ENCODE measurements at places on chromosomes 6 and 20.
A peak's percentile ranks its signal among the peaks of the same experiment; 100 is the strongest.

- no peak for DNase-seq
These were observed 301.9 kb downstream of the TFAP2A start for GRCh38 chr6:10112871-10113549.

DNA sequence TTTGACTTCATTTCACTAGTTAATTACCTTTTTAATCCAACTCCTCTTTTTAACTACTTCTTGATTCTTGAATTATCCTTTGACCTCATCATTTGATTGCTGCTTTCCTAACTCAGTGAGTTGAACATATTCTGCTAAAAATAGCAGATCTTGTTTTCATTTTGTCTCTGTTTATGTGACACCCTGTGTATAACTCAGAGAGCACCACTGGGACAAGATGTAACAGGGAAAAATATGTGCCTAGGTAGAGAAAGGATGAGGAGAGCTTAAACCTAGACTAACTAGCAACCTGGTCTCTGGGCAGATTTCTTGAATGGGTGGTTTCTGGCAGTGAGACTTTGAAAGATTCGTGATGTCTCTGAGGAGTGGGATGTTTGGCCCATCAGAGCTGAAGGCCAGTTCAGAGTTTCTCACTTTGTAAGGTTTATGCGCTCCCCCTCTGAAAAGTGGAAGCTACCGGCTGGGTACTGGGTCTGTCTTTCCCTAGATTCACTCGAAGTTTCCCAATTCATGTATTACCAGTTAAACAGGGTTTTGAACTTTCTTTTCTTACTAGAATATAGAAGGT is 61.8 kb downstream of the TPD52L1 start:
- DNase-seq = no peak

GRCh38 chr6:99426451-99426757 is 1.3 kb upstream of the PNISR start:
- DNase-seq = no peak

- DNase-seq = no peak
These were observed 15.4 kb downstream of the RWDD1 start for GRCh38 chr6:116586738-116587137.

- DNase-seq = no peak
These were observed 253.8 kb upstream of the CDYL start for GRCh38 chr6:4522453-4522852.

DNA sequence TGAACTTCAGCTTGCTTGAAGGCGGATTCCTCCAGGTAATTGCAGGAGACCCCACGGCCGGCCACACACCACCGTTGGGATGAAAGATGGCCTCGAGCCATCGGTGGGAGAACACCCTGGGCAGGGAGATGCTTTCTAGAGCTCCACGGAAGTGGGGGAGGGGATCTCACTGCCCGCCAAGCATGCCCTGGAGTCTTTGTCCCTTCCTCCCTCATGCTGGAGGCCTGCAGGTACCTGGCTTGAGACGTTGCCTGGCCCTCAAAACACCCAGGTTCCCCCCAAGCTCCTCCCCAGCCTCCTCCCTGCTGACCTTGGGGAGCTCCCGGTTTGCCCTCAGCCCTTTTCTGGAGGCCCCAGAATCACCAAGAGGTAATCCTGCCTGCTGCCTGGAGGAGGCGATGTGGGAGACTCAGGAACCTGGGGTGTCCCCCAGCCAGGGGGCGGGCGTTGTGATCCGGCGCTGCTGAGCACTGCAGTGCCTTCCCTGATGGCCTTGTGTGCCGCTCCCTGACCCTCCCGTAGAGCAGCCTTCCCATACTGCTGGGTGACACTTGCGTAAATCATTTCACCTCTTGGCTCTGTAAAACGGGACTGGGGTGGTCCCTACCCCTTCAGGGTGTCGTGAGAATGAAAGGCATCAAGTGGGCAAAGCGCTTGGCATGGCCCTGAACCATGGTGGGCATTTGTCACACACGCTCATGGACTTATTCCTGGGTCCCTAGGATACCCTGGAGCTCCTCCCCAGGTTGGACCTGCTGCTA is 91.4 kb downstream of the CEBPB start:
- no peak for DNase-seq

- no peak for DNase-seq
These were observed 20.5 kb downstream of the BCAS4 start for GRCh38 chr20:50815162-50815989.

DNA sequence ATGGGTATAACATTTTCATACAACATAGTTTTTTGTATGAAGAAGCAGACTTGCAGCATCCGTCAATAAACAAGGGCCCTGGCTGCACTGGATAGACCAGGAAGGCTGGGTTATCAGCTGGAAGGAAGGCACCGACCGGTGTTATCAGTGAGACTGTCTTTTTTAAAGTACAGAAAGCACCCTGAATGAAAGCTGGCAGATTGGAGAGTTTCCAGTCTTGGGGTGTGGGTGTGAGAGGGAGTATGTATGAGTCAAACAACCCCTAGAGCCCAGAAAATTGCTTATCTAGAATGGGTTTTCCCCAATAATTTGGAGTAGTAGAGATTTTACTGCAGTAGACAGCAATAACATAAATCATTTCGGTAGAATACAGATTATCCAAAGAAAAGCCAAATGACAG is 42.4 kb downstream of the TXLNB start:
- no peak for DNase-seq

GRCh38 chr20:51980277-51980676 is 178.0 kb upstream of the SALL4 start:
- DNase-seq = no peak

- peak; percentile 67 for DNase-seq
These were observed 961 bp downstream of the RRBP1 start for GRCh38 chr20:17680836-17681725.

GRCh38 chr6:81814370-81815076 is 62.0 kb upstream of the TENT5A start:
- no peak for DNase-seq

DNA sequence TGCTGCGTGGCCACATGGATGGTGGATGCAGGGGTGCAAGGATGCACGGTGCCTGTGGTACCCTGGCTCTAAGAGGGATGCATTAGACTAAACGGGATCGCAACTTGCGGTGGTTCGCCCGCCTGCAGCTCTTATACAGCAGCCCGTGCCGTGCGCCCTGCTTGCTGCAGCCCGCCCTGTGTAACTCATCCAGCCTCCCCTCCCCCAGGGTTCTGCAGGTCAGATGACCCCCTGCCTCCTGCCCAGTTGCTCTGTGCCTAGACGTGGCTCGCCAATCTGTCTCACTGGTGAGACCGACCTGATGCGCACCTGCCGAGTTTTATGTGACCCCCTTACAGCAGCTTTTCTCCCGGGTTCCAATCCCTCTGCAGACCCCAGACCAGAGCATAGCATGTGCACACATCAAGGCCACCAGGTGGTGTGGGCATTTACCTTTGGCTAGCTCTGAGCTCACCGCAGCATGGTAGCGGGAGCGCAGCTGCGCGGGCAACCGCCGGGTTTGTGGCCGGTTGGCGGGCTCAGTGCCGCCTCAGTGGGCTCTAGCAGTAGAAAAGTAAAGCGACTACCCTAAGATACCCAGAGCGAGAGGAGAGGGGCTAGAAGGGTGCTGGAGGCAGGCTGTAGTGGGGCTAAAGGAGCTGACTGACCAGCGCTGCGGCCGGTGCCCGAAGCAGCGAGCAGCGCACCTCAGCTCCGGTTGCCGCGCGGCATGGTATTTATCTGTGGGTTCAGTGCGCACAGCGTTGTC is 693 bp upstream of the GNAS-AS1 start:
- no peak for DNase-seq

DNA sequence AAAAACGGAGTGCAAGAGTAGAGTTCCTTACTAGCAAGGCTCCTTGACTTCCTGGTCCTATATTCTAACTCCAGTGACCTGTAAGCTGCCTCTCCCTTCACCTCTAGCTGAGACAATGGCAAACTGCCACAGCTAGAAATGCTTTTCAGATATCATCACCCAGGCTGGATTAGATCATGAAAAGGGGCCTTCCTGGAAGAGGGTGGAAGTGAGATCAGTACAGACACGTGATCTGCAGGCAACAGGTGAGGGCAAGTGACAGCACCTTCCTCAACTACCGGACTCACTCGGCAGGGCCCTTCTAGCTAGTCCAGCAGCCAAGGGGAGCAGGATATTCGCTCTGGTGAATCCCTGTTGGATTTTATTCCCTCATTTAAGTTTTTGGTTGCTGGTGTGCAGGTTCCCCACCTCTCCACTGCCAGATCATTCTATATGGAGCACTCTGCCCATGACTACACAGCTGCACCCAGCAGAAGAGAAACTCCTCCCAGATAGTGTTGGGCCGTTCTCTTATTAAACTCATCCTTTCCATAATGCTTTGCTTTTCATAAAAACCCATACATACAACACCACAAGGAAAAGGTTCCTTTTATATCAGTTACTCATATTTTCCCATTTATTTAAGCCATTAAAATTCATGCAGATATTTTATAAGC is 26.4 kb upstream of the FAM83C start:
- DNase-seq = no peak

DNA sequence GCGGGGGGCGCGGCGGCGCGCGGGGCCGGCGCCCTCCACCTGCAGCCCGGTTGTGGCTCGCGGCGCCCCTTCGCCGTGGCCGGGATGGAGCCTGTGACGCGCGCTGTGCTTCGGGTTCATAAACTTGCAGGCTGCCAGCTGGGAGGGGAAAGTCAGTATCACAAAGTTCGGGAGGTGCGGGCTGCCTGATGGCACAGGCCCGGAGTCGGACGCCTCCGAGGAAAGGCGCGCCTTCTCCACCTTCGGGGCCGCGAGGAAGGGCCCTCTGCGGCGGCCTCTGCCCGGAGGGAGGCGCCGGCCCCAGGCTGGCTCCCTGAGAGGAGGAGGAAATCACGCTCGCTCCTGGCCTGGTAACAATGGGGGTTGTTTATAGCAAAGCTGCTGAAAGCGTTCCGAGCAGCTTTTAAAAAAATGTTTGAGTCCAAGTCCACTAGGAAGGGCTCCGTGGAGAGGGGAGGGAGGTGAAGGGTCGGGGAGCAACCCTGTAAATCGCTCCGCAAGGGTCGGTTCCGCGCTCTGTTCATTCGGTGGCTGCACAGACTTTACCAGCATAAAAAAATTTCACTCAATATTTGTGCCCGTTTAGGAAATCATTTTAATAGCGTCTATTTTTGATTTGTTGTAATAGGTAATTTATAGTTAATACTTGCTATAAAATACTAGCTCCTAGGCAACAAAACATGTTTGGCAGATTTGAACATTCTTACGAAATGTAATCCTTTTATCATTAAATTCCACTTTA is 1.0 kb downstream of the AFDN start:
- no peak for DNase-seq

DNA sequence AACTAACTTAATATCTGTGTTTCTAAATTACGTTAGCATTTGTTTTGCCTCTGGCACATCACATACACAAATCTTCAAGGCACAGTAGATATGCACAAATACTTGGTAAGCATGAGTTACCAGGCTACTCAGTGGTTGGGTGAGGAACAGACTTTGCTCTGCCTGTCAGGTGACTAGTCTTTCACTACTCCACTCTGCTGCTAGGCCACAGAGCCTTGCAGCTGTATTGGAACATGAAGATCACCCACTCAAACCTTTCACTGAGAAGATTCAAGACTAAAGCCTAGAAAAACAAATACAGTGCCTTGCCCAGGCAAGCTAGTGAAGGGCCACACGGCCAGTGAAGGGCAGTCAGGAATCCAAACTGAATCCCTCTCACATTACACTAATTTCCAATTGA is 47.0 kb downstream of the DTNBP1 start:
- no peak for DNase-seq

GRCh38 chr20:35635652-35636051 is 20.0 kb downstream of the SPAG4 start:
- DNase-seq = no peak

GRCh38 chr20:39829256-39829655 is 859.8 kb downstream of the MAFB start:
- no peak for DNase-seq

DNA sequence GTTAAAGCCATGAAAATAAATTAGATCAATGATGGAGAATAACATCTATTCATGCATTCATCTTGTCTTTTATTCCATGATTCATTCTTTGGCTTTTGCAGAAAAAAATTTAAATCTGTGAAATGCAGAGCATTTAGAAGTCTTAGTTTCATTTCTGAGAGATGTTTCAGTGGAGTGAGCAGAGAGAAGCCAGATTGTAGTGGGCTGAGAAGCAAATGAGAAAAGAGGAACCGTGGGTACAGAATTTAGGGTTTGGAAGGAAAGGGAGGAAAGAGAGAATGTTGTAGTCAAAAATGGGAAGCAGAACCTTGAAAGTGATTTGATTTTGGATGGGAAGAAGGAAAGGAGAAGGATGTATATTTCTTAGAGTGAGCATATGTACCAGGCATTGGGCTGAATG is 260.3 kb upstream of the MAN1A1 start:
- DNase-seq = no peak

DNA sequence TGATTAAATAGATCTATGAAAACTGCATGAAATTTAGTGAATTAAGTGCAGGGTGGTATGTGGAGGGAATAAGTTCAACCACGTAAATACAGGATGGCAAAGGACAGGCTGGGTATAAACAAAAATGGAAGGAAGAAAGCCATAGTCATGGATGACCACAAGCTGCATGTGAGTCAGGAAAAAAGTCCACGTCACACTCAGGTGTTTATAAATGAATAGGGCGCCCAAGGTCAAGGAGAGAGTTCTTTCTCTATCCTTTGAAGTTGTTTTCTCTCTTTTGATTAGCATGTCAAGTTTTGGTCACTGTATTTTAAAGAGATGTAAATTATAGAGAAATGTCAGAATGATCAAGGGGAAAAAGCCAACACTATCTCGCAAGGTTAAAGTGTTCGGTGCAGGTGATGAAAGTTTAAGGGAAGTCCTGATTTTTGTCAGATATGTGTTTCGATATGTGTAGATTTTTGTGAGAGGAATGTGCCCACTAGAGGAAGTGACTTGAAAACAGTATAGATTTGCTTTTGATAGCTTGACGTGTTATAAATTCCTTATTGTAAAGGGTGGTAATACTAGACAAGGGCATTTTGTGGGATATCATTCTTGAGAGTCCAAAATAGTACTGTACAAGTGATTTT is 58.7 kb downstream of the MAP3K4 start:
- no peak for DNase-seq

- no peak for DNase-seq
These were observed 1296.8 kb upstream of the EYS start for GRCh38 chr6:67003844-67004243.

- DNase-seq = no peak
These were observed 114.8 kb downstream of the FOXO3 start for GRCh38 chr6:108675226-108676200.

DNA sequence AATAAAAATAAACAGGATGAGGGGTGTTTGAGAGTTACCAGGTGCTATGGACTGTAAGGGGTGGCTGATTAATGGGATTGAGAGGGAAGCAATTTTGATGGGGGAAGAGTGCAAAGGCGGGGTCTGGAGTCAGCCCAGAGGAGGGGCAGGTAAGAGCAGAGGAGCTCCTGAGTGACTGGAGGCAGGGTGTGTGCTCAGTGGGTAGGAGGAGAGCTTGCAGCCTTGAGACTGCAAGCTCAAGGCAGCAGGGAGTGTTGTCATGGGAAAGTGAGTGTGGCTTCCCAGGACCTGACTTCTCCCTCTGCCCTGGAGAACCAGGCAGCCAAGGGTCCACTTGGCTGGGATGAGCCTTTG is 54.2 kb downstream of the RAB44 start:
- no peak for DNase-seq

All from stimulated activated CD8-positive, alpha-beta memory T cell treated with anti-CD3 and anti-CD28 coated beads, Interleukin-12 subunit alpha, Interleukin-12 subunit beta, amount 100 ng/mL, for 4 hours (primary cell).